ENCODE measurements at places on chromosomes 3 and 15.
A peak's percentile ranks its signal among the peaks of the same experiment; 100 is the strongest.

GRCh38 chr3:134362670-134363380 lies 11.4 kb downstream of the AMOTL2 start:
- DNase-seq, result no peak

- DNase-seq, result no peak
Measured at GRCh38 chr3:28575100-28575745, 226.6 kb upstream of the AZI2 start.

DNA sequence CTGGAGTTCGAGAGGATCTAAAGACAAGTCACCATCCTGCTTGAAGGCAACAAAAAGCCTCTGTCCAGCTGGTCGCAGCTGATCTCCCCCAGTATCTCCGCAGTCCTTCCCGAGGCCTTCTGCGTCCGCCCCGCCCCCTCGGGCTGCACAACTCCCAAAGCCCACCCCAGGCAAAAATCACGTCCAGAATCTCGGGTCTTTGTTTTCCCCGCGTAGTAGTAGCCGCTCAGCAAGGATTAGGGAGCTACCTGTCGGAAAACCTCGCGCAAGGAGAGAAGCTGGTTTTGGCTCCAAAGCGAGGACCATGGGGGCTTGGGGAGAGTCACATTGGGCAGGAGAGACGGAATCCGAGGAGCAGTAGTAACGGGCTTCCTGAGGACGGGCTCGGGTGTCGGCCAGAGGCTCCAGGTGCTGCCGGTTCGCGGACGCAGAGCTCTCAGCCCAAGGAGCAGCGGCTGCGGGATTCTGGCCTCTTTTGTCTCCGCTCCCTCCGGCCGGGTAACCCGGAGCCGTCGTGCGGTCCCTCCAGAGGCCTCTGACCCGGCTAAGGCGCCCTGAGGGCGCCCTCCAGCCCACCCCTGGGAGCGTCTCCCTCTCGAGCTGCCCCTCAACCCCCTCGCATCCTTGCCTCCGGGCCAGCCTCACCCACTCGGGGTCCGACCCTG lies 401 bp downstream of the ZSCAN29 start:
- no peak for DNase-seq

DNA sequence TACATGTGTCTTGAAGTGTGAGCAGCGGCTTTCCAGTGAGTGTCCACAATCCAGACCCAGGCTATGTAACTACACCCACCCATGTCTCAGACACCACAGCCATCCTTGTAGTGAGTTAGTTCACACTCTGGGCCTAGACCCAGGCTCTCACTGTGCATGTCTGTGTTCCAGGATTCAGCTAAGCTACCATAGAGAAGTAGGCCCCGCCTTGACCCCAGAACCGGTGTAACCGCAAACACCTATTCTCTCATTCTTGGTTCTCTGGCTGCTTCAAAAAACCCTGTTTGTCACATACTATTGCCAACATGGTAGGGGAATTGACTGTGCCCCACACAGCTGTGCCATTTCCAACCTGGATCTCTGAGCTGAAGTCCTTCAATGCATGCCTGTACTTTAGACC lies 560.6 kb downstream of the RSL24D1 start:
- no peak for DNase-seq

DNA sequence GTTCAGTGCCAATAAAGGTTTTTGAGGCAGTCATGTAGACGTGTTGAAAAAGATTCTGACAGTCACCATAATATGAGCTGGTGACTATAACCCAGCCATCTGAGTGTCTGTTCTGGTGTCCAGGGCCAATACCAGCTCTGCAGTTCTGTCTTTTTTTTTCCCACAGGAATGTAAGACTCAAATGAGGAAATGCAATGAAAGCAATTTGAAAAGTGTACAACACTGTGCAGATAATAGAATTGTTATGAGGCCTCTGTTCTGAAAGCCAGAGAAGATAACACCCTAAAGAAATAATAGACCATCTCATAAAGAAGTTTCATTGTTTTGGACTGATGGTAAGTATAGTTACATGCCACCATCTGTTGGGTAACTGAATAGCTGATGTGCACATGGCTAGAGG lies 57.1 kb downstream of the CLDN1 start:
- no peak for DNase-seq

DNA sequence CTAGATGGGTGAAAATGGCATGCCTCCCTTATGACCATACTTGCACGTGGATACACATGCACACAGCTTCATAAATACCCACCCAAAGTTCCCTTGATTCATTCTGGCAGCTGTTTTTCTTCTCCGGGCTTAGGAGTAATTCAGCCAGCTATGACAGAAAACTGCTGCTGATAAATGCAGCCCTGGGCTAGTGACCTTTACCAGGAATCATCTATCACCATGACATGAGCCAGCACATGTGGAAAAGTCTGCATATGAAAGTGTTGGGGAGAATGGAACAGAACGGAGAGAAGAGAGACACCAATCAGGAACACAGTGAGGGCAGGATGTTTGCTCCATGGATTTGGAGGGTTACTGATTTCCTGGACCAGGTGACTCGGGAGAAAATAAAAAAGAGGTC lies 706.3 kb downstream of the PDCD6IP start:
- no peak for DNase-seq

- no peak for DNase-seq
Measured at GRCh38 chr15:50790778-50791453, 25.4 kb upstream of the SPPL2A start.

DNA sequence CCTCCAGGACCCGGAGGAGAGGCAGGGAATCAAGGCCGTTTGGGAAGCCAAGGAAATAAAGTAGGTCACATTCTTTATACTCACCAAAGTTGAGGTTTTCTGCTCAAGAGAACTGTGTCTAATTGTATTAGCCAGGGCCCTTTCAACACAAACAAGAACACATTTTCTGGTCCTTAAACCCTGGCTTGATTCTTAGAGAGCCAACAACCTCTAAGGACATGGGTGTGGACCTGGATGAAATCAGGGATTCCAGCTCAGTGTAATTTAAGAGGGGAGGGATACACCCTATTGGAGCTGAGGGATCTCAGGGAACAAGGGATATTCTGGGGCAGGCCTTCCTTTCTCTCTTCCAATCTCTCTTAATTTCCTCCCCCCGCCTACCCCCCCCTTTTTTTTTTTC lies 104.8 kb downstream of the COL6A6 start:
- no peak for DNase-seq

DNA sequence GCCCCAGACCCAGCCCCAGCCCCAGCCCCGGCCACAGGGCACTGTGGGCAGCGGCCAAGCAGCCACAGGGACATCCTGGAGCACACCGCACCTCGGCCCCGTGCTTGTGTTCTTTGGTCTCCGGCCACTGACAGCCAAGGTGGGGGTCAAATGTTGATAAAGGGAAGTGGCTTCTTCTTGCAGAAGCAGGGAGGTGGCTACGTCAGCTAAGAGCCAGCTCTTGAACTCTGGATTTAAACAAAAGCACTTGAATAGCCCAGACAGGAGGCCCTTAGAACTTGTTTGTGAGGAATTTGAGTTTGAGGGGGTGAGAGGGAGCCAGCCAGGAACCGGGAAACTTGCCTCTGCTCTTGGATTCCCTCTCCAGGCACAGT lies 135.8 kb upstream of the ABHD17C start:
- no peak for DNase-seq

- no peak for DNase-seq
Measured at GRCh38 chr15:59447367-59447766, 9.4 kb downstream of the FAM81A start.

DNA sequence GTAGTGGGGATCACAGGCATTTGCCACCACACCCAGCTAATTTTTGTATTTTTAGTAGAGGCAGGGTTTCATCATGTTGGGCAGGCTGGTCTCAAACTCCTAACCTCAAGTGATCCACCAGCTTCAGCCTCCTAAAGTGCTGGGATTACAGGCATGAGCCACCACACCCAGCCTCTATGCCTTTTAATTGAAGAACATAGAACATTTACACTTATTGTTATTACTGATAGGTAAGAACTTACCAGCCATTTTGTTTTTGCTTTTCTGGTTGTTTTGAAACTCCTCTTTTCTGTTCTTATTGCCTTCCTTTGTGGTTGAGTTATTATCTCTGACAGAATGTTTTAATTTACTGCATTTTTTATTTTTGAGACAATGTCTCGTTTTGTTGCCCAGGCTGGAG lies 29.2 kb downstream of the PCNP start:
- DNase-seq, result no peak

GRCh38 chr3:142886940-142887339 lies 1.9 kb downstream of the PCOLCE2 start:
- no peak for DNase-seq

- no peak for DNase-seq
Measured at GRCh38 chr15:85976986-85977385, 102.7 kb upstream of the AGBL1 start.

GRCh38 chr15:59587085-59587826 lies 24.3 kb upstream of the GCNT3 start:
- no peak for DNase-seq

- no peak for DNase-seq
Measured at GRCh38 chr15:92947071-92947730, 47.1 kb downstream of the CHD2 start.

- peak; percentile 21 for DNase-seq
Measured at GRCh38 chr3:183493296-183494045, 62.0 kb downstream of the KLHL6 start.

- no peak for DNase-seq
Measured at GRCh38 chr15:35937380-35937779, 391.4 kb upstream of the DPH6 start.

DNA sequence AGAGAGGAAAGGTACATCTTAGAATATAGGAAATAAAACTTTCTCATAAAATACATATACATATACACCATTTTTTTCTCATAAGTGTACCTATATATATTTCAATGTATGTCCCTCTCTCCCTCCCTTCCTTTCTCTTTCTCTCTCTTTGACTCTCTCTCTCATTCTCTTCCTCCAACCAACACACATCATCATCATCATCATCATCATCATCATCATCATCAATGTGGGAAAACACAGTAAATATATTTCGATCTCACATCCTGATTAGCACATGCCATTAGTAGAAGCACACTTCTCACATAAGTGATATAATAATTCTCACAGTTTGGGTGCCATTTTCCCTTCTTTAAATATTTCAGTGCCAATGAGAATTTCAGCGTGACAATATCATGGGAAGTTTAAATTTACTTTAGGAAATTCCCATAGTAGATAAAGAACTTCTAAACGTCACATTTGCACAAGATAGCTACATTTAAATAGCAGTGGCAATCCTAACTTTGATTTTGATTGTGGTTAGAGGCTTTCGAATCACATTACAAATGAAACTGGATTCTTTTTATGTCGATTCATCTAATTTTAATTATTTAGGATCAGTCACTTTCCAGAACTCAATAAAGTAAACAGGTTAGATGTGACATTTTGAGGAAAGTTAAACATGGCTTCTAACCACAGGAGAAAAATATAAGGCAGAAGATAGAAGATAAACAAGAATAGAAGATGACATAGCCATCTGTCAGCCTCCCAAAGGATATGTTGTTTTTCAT lies 33.0 kb upstream of the ACTC1 start:
- no peak for DNase-seq

DNA sequence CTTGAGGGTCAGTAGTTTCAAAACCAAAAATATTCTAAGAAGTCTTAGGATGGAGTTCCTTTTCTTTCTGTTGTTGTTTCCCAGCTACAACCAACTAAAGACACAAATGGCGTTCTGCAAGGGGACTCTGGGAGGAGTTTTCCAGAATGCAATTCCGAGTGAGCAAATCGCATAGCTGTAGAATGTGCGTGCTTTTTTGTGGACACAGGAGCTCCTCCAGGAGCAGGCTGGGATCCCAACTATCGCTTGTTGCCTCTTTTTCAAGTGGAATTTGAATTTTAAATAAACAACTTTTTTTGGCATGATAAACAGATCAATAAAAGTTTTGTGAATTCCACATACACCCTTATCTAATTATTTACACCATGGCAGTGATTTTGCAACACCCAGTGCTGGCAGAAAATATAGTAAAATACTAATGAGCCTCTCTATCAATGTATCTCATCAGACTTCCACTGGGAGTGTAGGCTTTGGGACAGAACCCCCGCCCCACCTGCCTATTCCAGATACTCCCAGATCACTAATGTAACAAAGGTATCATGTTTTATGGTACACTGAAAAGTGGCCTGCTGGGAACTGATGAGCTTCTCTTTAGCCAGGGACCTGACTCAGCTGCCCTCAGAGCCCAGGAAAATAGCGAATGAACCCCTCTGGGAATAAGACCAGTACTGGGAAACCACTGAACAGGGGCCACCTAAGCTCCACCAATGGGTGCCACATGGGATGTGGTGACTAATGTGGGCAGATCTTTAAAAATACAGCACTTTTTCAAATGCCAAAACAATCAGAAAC lies 66.4 kb downstream of the LMCD1 start:
- DNase-seq, result no peak

GRCh38 chr15:80328496-80328895 lies 75.7 kb upstream of the ARNT2 start:
- DNase-seq, result no peak

DNA sequence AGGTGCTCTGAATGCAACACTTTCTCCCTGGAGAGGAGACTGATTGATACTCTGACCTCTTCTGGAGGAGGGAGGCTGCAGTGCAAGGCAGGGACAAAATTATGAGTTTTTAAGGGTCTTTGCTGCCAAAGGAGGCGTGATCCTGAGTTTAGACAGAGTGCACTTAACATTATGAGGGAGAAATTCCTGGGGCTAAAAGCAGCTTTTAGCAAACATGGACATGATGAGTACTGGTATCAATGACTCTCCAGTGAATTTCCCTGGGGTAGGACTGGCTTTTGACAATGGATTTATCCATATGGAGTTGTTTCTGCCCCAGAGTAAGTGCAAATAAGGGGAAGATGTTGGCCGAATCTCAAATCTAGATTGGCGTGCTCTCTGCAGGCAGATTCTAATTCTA lies 133.1 kb downstream of the THSD4 start:
- no peak for DNase-seq

GRCh38 chr3:57150113-57150581 lies 15.0 kb downstream of the IL17RD start:
- DNase-seq, result no peak

- DNase-seq, result peak; percentile 78
Measured at GRCh38 chr3:184155644-184156521, 706 bp downstream of the DVL3 start.

DNA sequence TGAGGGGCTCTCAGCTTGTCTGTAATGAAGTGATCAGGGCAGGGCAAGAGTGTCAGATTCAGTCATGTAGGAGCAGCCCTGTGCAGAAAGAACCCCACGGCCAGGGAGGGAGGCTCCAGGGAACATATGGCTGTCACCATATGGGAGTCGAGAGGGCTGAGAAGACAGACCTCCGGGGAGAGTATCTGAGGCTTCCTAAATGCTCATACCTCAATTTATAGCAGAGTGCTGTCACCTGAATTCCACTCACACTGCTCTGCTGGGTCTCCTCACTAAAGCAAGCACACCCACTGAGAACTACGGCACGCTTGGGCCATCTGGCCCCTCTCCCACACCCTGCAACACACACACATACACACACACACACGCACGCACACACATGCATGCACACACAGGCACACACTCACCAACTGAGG lies 92.3 kb upstream of the TJP1 start:
- DNase-seq, result no peak

- DNase-seq, result no peak
Measured at GRCh38 chr3:125594581-125595011, 701 bp downstream of the OSBPL11 start.
